Fibroblast of the aortic adventitia (primary cell): ENCODE measurements at places on chromosomes 6 and 20.

GRCh38 chr6:151452750-151453427, 963 bp upstream of the RMND1 start:
- DNase-seq, result peak; percentile 39

GRCh38 chr20:38094373-38094891, 60.9 kb downstream of the RPRD1B start:
- DNase-seq, result peak; percentile 72

- peak; percentile 36 for DNase-seq
Measured at GRCh38 chr20:8709627-8710026, 359.3 kb upstream of the PLCB4 start.

- DNase-seq, result no peak
Measured at GRCh38 chr20:25073544-25073943, 8.4 kb downstream of the VSX1 start.

- no peak for DNase-seq
Measured at GRCh38 chr6:149459761-149460160, 25.1 kb downstream of the ZC3H12D start.

DNA sequence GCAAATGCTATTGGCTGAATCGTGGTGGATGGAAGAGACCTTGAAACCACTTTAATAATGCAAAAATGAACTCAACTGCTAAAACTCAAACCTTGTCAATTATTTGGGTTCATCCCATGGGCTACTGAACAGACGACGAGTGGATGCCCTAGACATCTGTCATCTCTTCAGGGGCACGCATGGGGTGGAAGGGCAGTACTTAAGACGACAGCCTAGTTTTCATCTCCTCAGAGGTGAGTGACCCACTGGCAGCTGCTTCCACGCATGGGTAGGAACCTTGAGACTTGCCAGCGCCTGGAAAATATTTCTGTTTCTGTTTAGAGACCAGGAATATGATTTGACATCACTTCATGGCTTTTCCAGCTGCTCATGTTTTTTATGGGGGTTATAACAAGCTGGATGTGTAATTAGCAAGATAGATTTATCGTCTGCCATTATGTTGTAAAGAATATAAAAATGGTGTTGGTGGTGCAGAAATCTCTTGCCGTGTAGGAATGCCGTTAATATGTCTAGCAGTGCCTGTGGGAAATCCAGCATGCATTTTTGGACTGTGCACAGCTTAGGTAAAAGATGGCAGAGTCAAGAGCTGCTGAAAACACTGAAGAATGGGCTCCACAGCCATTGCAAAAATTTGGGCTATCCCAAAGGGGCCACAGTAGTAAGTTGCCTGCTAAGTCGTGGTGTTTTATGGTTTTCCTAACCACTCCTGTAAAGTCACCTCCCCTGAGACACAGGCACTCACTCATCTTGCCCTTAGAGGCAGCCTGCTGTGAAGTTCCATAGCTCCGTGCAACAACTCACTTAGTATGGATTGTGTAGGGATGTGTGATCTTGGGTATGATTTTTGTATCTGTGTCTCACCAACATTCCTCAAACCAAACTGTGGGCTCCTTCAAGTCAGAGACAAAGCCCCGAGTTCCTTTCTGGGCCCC, 203.3 kb downstream of the EYA2 start:
- no peak for DNase-seq

GRCh38 chr6:20873425-20874190, 339.4 kb downstream of the CDKAL1 start:
- peak; percentile 52 for DNase-seq

GRCh38 chr6:169539176-169539897, 162.5 kb downstream of the WDR27 start:
- DNase-seq, result peak; percentile 68

DNA sequence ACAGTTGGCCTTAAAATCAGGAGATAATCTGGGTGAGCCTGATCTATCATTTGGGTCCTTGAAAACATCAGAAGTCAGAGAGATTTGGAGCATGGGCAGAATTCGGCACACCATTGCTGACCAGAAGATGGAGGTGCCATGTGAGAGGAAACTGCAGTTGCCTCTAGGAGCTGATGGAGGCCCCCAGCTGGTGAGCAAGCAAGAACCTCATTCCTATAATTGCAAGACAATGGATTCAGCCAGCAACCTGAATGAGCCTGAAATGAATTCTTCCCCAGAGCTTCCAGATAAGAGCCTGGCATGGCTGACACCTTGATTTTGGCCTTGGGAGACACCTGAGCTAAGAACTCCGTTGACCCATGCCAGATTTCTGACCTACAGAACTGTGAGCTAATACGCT, 76.3 kb upstream of the FYN start:
- DNase-seq, result no peak

- DNase-seq, result no peak
Measured at GRCh38 chr6:47844881-47845280, 63.0 kb downstream of the OPN5 start.
